ENCODE measurements at places on chromosomes 2 and 18.

DNA sequence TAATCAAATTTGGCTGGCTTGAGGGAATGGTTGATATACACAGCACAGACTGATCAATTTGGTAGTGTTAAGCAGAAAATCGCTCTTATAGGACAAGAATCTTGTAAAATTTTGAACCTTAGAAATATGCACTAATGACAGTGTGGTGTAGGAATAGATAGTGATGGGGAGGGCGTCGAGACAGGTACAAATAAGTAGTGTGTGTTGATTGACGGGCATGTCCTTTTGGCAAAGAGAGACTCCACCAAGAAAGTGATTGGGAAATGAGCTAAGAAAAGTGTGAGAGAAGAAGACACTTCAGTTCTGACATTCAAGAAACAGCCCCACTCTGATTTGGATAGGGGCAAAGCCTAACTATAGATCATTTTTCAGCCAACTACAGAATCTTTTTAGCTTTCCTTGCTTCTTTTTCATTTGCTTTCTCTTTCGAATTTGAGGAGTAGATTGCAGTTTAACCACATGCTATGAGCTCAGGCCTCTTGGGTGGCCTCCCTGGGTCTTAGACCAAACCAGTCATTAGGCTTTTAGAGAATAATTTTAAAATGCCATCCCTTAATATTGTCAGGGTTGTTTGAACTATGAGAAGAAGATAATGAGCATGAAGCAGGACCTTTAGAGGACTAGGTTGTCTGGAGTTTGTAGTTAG, 127.1 kb downstream of the CERS6 start:
- no peak for DNase-seq

DNA sequence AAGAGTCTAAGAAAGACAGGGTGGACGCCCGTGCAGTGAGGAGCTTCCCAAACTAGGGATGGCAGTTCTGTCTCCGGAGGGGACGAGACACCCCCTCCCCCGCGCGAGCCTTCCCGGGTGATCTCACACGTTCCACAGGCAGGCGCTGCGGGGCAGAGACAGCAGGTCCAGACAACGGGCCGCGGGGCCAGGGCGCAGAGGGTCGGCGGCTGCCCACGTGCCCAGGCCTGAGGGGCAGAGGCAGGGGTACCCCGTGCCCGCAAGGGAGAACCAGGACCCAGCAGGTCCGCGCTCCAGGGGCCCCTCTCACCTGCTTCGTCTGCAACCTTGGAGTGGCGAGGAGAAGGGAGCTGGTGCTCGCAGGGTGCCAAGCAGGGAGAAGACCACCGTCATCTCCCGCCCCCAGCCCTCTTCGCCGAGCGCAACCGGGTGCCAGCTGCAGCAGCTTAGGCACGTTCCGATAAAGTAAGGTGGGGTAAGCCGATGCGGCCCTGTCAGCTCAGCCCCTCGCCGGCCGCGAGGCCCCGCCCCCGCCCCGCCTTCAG, at the start of gene GPR155:
TSS of gene GPR155 (minus strand) at position 467 of the 545 bp plus-strand sequence. CDS start 5,073 bp downstream, outside the sequence.
- peak; percentile 38 for DNase-seq

GRCh38 chr18:46650681-46651080, 6.3 kb downstream of the LOXHD1 start:
- no peak for DNase-seq

- peak; percentile 35 for DNase-seq
Observed at GRCh38 chr2:26316041-26316440, 29.9 kb upstream of the SELENOI start.

GRCh38 chr18:71899183-71899582, 645.0 kb downstream of the CBLN2 start:
- DNase-seq, result no peak

GRCh38 chr18:74420926-74421325, 36.2 kb downstream of the DIPK1C start:
- no peak for DNase-seq

GRCh38 chr2:239018271-239019182, 170.6 kb downstream of the TWIST2 start:
- DNase-seq, result no peak
